ENCODE measurements at places on chromosomes 2 and 18. TPM values are rescaled to one million over a fixed set of nuclear protein-coding genes. Genes with fewer than 3 reads are reported as not detected.

The SERPINB12 gene
- not detected for polyA plus RNA-seq

The EPB41L3 gene
- 7.9 TPM for polyA plus RNA-seq

The ANAPC1 gene
- 42.7 TPM for polyA plus RNA-seq

The GLS gene
- polyA plus RNA-seq = 8.6 TPM

The CD8B2 gene
- 0.02 TPM for polyA plus RNA-seq

The KCNJ13 gene
- polyA plus RNA-seq = not detected

The KCNK3 gene
- polyA plus RNA-seq = 0.33 TPM

The CYBRD1 gene
- polyA plus RNA-seq = 9.2 TPM

The VWC2L gene
- not detected for polyA plus RNA-seq

The SP5 gene
- 0.46 TPM for polyA plus RNA-seq

The LYPD1 gene
- 3.4 TPM for polyA plus RNA-seq

The RAB12 gene
- polyA plus RNA-seq = 19.7 TPM

The EGR4 gene
- polyA plus RNA-seq = not detected

The SDC1 gene
- polyA plus RNA-seq = 71.4 TPM

The TGFA gene
- polyA plus RNA-seq = 2.1 TPM

The ANO7 gene
- 3.2 TPM for polyA plus RNA-seq

The CAPN14 gene
- not detected for polyA plus RNA-seq

The OR6B2 gene
- polyA plus RNA-seq = not detected

The MIB1 gene
- 6.1 TPM for polyA plus RNA-seq

The CAPG gene
- polyA plus RNA-seq = 114 TPM

The EIF5B gene
- polyA plus RNA-seq = 10.7 TPM

The NAT8 gene
- not detected for polyA plus RNA-seq

The PLEKHH2 gene
- polyA plus RNA-seq = 2.2 TPM

The MTCL1 gene
- polyA plus RNA-seq = 16.6 TPM

The CAPN13 gene
- 1.5 TPM for polyA plus RNA-seq

The LRP1B gene
- 0.03 TPM for polyA plus RNA-seq

The SLC8A1 gene
- 0.42 TPM for polyA plus RNA-seq

The THSD7B gene
- polyA plus RNA-seq = 0.50 TPM

The EMILIN1 gene
- polyA plus RNA-seq = 1.9 TPM

The PCARE gene
- polyA plus RNA-seq = not detected

The RIOK3 gene
- polyA plus RNA-seq = 5.8 TPM

The GALNT13 gene
- polyA plus RNA-seq = 3.2 TPM

The AFG3L2 gene
- polyA plus RNA-seq = 27.0 TPM

The LONRF2 gene
- 0.24 TPM for polyA plus RNA-seq

The PLCL1 gene
- not detected for polyA plus RNA-seq

The SF3B6 gene
- polyA plus RNA-seq = 86.6 TPM

The PEX13 gene
- polyA plus RNA-seq = 16.8 TPM

The TUBA4B gene
- 0.08 TPM for polyA plus RNA-seq

The MLPH gene
- 12.7 TPM for polyA plus RNA-seq

The SEPTIN10 gene
- 23.7 TPM for polyA plus RNA-seq
